ENCODE measurements at places on chromosomes 2 and 18.

GRCh38 chr2:10584242-10584753 is 105.5 kb downstream of the NOL10 start:
- no peak for DNase-seq

GRCh38 chr2:220994846-220995245 is 577.3 kb downstream of the EPHA4 start:
- DNase-seq = no peak

DNA sequence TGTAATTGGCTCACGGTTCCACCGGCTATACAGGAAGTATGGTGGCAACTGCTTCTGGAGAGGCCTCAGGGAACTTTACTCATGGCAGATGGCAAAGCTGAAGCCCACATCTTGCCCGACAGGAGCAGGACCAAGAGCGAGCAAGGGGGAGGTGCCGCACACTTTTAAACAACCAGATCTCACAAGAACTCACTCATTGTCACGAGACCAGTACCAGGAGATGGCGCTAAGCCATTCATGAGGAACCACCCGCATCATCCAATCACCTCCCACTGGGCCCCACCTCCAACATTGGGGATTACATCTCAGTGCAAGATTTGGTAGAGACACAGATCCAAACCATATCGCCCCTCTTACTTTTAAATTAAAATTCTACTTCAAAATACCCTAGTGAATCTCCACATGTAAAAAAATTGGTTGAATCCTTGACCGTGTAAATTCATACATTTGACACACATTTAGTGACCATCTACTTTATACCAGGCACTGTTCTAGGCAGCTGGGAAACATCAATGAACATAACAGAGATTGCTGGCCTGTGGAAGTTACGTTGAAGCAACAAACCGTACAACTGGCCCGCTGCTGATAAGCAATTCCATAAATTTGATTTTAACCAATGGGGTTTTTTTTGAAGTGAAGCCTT is 87.6 kb downstream of the ALPK2 start:
- no peak for DNase-seq

DNA sequence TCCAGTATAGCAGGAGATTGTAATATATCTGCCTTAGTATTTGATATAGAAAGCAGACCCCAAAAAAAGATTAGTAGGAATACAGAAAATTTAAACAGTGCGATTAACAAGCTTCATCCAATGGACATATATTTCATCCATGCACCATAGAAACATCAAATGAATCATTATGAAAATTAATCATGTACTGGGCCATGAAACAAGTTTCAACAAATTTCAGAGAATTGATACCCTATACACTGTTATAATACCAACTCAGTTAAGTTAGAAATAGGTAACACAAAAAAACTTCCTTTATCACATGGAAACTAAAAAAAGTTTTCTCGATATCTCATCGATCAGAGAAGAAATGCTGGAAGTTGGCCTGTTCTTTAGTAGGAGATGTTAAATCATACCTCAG is 192.1 kb upstream of the STON1 start:
- DNase-seq = no peak

GRCh38 chr2:7203056-7203467 is 285.9 kb downstream of the RNF144A start:
- peak; percentile 84 for DNase-seq

GRCh38 chr2:174051741-174052583 is 86.8 kb upstream of the SP3 start:
- DNase-seq = no peak

GRCh38 chr2:20173496-20174402 is 51.2 kb downstream of the SDC1 start:
- DNase-seq = no peak

DNA sequence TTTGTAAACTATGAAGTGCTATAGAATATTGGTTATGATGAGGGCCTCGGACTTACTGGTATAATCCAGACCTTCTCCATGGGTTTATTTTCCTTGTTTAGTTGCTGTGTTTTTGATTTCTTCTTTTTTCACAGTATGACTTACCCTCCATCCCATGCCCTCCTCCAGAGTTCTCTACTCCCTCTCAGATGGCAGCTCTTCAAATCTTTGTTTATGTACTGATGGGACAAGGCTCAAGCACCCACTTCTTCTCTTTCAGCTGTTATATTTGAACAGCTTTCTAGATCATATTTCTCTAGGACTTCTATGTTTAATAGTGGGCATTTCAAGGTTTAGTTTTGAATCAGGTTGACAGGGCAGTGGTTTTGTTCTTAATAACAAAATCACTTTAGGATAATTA is 43.9 kb downstream of the CLIP4 start:
- no peak for DNase-seq

GRCh38 chr2:76256458-76257088 is 545.9 kb upstream of the GCFC2 start:
- DNase-seq = peak; percentile 37

DNA sequence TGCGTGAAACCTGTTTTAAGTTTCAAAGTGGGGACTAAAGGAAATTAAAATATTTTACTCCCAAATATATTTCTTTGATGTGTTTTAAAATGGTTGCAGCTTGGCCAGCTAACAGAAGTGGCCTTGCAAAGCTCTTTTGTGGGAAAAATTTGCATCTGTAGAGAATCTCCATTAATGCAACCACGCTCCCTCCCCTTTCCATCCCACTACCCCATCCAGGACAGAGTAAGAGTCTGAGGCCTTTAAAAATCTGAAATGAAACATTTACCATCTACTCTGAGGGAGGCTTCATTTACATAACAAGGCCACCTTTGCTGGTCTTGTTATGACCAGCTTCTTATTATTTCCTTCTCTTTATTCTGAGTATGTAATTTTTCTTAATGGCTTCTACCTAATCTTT is 63.5 kb downstream of the STAT4 start:
- DNase-seq = no peak

GRCh38 chr2:165905854-165906253 is 47.7 kb downstream of the TTC21B start:
- no peak for DNase-seq

- peak; percentile 82 for DNase-seq
Observed at GRCh38 chr18:58321986-58322385, 278.0 kb downstream of the NEDD4L start.

DNA sequence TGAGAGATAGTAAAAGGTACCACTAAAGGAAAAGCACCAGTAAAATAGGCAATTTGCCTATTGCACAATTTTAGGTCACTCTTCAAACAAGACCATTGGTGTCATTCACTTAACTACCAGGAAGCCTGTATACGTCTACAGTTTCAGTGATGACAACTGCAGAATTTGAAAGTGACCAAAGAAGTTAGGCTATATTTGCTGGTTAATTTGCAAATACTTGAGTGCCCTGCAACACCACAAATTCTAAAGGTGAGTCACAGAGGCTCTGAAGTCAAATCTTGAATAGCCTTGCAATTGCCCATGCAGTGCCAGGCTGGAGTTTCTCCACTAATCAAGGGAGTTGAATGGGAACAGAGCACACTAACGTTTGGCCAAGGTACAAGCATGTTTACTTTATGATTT is 128.7 kb upstream of the CCDC68 start:
- DNase-seq = no peak

DNA sequence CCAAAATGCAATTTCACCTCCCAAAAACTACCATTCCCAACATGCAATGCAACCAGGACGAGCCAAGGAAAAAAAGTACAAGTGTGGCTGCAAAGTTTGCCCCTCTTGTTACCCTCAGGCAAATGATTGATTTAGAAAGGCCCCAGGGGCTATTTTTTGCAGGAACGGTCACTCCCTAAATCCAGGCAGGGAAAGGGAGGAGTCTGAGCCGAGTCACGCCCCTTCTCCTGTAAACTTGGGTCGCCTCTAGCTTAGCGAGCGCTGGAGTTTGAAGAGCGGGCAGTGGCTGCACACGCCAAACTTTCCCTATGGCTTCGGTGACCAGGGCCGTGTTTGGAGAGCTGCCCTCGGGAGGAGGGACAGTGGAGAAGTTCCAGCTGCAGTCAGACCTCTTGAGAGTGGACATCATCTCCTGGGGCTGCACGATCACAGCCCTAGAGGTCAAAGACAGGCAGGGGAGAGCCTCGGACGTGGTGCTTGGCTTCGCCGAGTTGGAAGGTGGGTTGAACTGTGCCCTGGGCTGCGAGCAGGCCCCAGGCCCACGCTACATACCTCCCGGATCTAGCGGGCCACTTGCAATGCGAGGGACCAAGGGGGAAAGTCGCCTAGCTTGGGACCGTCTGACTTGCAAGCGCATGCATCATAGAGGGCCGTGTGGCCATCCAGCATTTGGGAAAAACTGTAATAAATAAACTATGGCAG is at the start of gene GALM:
GALM (plus strand) TSS at position 261 of the 702 bp plus-strand sequence; CDS start at position 309, 48 bp downstream.
- DNase-seq = peak; percentile 69

DNA sequence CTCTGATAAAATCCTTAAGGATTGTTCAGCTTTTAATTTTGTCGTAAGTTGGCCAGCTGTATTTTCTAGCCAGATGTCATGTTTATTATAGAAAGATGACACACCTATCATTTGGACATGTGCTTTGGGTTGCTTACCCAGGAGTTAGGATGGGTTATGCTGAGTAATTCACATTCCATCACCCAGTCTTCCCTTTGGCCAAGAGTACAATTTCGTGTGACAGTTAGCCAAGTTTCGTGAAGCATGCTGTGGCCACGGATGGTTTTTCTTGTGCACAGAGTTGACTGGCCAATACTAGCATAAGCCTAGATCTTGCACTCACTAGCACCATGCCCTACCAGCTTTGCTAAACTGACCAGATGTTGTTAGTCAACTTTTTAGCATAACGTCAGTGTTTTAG is 5.8 kb downstream of the MAPRE3 start:
- DNase-seq = no peak

DNA sequence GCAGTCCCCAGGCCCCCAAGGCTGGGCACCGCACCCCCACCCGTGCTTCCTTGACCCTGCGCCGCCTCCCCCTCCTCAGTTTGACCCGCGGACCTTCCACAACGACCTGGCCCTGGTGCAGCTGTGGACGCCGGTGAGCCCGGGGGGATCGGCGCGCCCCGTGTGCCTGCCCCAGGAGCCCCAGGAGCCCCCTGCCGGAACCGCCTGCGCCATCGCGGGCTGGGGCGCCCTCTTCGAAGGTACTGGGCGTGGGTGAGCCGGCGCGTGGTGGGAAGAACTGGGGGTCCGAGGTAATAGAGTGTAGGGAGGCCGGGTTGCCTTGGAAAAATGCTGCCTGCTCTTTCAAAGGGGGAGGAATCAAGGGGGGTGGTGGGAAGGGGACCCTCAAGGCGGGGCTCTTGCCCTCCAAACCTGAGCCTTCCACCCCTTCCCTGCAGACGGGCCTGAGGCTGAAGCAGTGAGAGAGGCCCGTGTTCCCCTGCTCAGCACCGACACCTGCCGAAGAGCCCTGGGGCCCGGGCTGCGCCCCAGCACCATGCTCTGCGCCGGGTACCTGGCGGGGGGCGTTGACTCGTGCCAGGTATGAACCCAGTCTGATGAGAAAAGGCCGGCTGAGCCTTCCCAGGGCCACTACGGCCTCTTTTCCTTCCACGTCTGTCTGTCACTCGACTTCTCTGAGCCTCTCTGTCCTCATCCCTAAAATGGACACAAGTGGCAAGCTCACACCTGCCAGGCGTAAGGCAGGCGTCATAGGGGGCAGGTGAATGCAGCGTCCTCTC is 2.6 kb downstream of the PRSS56 start:
- DNase-seq = no peak

GRCh38 chr2:20781656-20782265 is 41.1 kb downstream of the LDAH start:
- no peak for DNase-seq

GRCh38 chr18:23369266-23369665 is 83.8 kb upstream of the RIOK3 start:
- peak; percentile 63 for DNase-seq

GRCh38 chr2:211468877-211469663 is 912.7 kb downstream of the CPS1 start:
- no peak for DNase-seq

DNA sequence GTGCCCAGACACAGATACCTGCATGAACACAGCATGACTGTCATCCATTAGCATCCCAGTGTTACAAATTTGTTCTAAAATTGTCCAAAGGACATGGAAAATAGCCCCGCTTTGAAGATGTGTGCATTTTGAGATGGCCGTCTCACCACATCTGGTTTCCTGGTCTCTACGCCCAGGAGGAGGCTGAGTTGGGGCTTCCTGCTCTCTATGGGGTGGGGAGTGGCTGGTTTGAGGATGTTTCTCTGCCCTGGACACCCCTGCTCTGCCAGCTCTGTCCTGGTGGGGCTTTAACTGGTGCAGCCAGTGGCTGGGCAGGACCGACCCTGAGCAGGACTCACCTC is 74.6 kb upstream of the SMAD7 start:
- no peak for DNase-seq

DNA sequence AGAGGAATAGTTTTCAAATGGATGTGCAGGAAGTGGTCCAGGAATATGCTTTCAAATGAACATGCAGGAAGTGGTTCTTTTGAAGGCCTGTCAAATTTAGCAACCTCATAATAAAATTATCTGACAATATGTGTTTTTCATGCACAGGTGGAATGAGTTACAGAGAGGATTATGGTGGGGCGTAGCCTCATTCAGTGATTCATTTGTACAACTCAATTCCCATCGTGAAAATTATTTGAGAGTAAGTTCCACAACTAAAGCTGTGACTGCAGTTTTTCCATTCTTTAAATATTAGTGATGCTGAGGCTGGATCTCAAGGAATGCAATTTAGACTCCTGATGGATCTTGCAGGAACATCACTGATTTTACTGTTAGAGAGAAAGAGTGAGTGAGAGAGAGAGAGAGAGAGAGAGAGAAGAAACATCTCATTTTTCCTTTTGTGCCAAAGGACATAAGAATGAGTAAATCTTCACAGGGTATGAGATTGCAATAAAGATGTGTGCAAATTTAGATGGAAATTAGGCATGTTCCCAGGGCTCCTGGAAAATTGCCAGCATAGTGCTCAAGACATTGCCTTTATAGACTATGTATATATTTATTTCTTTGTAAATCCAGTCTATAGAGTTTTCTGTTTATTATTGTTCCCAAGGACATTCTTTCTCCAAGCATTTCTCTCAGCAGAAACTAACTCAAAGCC is 394.9 kb upstream of the ZEB2 start:
- DNase-seq = no peak

- DNase-seq = no peak
Observed at GRCh38 chr2:31384771-31385276, 29.7 kb downstream of the XDH start.

GRCh38 chr18:33720133-33720532 is 142.1 kb downstream of the ASXL3 start:
- DNase-seq = peak; percentile 28

Measured in Ammon's horn (tissue), 1 donor.